CD4-positive, alpha-beta T cell treated with Interleukin-17A for 1 hour (primary cell): ENCODE measurements at places on chromosomes 5 and 9.

GRCh38 chr9:33014665-33015014 is 10.4 kb upstream of the DNAJA1 start:
- DNase-seq: no peak

- DNase-seq: no peak
Measured at GRCh38 chr5:76805821-76806505, 12.9 kb upstream of the F2RL1 start.

DNA sequence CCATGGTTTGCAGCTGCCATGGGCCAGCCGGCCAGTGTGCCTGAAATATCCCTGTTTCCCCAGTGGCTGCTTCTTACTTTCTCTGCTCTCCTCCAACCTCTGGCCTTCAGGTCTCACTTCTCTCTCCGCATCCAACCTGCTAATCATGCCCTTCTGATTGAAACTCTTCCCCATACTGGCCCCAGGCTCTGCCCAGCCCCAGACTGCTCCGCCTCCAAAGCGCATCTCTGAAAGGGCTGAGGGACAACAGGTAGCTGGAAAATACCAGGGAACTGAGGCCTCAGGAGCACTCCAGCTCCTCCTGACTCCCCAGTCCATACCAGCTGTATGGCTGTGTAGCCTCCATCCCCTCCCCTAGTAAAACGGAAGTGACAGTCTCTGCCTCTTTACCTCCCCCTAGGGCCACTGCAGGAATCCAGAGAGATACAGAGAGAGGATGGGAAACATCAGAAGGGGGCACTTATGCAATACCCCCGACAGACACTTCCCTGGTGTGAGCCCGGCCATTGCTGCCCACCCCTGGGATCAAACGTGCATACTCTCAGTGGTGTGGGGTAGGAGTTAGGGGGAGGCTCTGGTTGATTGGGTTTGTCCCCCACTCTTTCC is 34.2 kb downstream of the PAX5 start:
- DNase-seq: no peak

DNA sequence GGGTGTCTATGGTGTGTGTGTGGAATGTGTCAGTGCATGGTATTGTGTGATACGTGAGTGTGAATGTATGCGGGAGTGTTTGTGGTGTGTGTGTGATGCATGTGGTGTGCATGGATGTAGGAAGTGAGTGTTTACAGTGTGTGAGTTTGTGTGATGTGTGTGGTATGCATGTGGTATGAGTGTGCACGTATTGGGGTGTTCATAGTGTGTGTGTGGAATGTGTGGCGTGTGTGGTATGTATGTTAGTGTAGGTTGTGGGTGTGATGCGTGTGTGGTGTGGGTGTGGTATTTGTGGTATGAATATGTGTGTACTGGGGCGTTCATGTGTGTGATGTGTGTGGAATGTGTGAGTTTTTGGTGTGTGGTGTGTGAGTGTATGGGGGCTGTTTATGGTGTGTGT is 40.1 kb upstream of the BICD2 start:
- no peak for DNase-seq
